ENCODE measurements at places on chromosomes 11 and 22.

- no peak for DNase-seq
Observed at GRCh38 chr11:111836721-111837120, 34.7 kb downstream of the ALG9 start.

DNA sequence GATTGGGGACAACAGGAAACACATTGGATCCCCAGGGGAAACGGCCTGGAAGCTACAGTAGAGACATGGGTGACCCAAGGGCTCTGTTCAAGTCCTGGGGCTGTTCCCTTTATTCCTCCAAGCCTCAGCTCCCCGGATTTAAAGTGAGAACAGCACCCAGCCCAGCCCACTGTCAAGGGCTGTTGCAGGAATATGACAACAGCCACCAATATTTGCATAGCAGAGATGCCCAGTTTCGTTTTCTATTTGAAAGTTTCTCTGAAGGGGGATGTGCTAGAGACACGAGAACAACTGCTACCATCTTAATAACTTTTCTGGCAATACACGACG, 81.1 kb upstream of the WNT7B start:
- DNase-seq = no peak

GRCh38 chr11:23727794-23728193, 769.1 kb upstream of the LUZP2 start:
- DNase-seq = no peak

DNA sequence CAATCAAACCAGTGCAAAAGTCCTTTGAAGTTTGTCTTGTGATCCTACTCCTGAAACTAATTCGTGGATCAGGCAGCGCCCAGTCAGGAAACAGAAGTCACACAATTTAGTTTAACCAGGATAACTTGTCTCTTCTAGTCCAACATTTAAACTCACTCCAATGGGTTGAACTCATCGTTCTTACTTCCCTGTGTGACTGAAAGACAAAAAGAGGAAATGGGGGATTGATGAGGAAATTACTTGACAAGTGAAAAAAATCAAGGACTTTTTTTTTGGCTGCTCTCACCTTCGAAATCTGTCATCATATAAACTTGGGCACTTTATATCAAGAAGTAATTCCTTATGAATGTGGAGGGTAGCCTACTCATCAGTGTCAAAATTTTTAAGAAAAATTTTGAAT, 78.4 kb downstream of the HSD17B12 start:
- DNase-seq = no peak

DNA sequence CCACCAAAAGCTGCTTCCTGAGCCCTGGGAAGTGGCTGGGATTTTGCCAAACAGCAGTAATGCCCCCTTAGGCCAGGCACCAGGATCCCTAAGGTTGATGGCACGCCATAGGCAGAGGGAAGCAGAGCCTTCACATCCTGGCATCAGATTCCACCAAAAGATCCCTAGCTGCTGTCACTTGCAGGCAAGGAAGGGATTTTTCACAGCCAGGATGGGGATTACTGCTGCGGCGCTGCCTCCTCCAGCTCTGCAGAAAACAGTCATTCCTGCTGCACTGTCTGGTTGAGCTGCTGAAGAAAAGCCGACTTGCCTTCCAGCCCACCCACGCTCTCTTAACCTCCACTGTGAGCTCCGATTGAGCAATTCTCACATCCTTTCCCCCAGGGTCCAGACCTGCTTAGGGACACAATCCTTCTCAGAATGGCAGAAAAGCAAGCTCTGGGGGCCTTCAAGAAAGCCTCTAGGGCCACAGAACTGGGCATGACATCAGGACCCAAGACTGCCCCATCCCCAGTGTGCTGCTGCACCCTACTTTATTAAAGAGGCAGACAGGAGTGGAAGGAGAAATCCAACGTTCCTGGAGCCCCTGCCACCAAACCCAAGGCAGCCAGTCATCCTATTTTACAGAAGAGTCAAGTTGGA, 19.9 kb downstream of the SYN3 start:
- no peak for DNase-seq

DNA sequence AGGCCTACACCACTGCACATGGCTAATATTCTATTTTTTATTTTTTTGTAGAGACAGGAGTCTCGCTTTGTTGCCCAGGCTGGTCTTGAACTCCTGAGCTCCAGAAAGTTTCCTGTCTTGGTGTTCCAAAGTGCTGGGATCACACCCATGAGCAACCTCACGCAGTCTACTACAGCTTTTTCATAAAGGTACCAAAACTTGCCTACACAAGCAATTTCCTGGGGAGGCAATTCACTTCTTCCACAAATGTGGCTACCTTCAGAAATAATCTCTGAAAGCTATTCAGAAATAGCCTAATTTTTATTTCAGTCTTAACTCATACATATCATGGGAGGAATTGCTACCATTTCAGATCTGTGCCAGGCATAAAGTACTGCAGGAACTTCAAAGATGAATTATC, 11.4 kb downstream of the SLC35F2 start:
- DNase-seq = no peak

DNA sequence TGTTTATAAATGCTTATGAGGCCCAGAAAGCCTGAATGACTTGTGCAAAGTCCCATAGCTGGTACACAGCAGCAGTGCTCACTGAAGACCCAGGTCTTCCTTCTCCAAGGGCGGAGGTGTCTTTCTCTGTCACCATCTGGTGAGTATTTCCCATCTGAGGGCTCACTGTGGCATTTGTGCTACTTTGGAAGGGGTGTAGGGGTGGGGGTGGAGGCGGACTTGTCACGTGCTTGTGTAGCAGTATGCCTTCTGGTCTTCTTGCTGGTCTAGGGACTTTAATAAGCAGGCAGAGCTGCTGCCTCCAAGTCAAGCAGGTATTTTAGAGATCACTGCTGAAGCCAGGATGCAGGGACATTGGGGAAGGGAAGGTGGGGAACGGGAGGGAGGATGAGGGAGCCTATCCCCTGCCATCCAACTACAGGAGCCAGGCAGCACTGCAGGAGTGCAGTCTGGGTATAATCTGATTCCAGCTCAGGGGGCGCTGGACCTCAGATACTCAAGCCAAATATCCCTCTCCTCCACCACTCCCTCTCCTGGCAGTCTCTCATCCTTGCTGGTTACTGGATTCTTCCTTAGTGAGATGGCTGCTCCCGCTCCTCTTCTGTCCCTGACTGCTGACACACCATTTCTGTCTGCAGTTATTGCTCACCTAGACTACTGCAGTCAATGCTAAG, 3.4 kb downstream of the ABCC8 start:
- DNase-seq = peak; percentile 66

DNA sequence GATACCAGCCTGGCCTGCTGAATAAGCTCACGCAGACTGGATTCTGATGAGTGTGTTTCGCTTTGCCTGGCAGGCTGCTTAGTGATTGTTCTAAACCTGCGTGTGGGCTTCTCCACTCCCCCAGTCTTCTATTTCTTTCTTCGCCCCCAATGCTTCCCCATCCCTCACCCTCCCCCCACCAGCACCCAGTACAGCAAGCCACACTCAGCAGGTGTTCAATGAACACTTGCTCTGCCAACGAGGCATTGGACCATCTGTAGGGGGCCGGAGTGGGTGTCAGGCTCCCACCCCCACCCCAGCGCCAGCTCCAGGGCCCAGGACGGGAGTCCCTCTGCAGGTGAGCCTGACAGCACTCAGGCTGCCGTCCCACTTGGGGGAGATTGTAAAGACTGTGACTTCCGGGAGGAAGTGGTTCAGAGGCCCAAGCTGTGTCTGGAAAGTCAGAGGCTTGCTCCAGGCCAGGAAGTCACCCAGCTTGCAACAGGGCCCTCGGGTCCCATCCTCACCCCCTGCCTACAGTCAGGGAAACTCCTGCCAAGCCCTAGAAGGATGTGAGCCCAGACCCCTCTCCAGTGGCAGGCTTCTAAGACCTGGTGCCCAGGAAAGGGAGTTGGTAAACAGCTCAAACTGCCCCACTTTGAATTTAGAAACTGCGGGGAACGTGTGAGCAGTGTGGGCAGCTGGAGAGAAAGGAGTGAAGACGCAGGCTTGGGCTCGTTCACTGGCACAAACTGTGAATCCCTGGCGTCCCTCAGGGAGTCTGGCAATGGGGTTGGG, 66.3 kb upstream of the PRDM11 start:
- no peak for DNase-seq

GRCh38 chr11:34427186-34427805, 11.4 kb upstream of the CAT start:
- no peak for DNase-seq

GRCh38 chr11:30260813-30261212, 30.0 kb downstream of the FSHB start:
- DNase-seq = no peak

DNA sequence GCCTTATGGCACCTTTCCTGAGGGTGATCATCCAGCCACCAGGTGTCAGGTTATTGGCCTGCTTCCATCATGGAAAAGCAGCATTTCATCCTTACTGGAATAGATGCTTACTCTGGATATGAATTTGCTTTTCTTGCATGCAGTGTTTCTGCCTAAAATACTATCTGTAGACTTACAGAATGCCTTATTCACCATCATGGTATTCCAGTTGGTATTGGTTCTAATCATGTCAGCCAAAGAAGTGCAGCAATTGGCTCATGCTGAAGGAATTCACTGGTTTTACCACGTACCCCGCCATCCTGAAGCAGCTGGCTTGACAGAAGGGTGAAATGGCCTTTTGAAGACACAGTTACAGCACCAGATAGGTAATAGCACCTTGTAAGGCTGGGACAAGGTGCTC, 194.2 kb downstream of the AASDHPPT start:
- DNase-seq = no peak

- DNase-seq = peak; percentile 22
Observed at GRCh38 chr22:20131597-20131858, at the start of gene ZDHHC8. Gene ZDHHC8 (plus strand): TSS chr22:20131804. CDS start chr22:20131948, 144 bp downstream.

- no peak for DNase-seq
Observed at GRCh38 chr11:64482588-64482987, 108.4 kb upstream of the SLC22A12 start.

GRCh38 chr22:42368379-42369249, 63.6 kb downstream of the NFAM1 start:
- DNase-seq = no peak

GRCh38 chr22:37126882-37127281, 17.4 kb upstream of the TMPRSS6 start:
- DNase-seq = no peak

GRCh38 chr11:121595717-121596161, 143.0 kb upstream of the SORL1-AS1 start:
- DNase-seq = no peak

DNA sequence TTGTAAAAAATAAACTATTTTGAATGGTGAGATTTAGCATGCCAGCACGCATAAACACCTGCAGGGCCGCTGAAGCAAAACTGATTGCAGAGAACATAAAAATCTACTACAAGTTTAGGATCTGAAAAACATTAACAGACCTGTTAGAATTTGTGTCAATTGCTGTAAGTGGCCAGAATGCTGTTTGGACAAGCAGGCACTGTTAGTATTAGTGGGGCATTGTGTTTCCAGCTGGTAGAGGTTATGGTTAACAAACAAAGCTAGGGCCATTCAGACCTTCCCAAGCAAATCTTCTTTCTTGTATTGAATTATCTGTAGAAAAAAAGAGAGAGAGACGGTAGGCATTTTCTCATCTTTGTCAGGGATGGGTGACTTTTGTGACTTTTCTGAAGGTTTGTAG, 57.6 kb upstream of the OLFML1 start:
- DNase-seq = no peak

DNA sequence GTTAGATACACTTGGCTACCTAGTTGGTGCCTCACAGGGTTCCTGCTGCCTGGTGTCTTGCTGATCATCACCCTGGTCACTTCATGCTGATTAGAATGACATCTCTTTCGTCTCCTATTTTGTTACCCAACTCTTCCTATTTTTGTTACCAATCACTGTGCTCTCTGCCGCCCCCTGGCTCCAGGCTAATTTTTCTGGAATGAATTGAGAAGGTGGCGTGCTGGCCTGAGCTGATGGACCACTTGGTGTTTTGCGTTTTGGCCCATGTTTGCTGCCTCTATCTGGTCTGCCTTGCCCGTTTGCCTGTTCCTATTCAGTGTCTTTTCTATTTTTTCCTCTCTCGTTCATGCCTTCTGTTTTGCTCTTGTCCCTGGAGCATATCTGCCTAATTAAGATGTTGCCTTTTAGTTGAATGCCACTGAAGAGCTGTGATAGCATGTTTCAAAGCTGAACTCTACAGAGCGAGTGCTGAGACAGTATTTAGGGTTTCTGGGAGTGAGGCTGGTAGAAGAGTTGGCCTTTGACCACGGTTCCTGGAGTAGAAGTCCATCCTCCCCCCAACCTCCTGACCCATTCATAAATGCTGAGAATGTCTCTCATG, 5.9 kb upstream of the ATF4 start:
- peak; percentile 72 for DNase-seq

DNA sequence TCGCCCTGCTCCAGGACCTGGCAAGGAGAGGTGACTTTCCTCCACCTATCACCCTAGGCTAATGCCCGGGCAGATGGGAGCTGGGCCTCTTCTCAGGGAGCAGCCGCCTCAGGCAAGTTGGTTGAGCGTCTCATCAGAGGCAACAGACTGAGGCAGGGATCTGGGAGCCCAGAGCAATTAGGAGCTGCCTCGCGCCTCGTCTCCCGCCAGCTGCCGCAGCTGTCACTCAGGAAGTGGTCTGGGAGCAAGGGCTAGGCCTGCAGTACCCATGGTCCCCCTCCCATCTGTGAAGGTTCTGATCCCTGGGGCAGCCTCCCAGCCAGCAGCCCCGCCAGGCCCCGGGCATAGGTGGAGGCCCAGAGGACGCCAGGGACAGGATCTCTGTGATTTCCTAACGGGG, 4.6 kb upstream of the CABP7 start:
- DNase-seq = no peak

DNA sequence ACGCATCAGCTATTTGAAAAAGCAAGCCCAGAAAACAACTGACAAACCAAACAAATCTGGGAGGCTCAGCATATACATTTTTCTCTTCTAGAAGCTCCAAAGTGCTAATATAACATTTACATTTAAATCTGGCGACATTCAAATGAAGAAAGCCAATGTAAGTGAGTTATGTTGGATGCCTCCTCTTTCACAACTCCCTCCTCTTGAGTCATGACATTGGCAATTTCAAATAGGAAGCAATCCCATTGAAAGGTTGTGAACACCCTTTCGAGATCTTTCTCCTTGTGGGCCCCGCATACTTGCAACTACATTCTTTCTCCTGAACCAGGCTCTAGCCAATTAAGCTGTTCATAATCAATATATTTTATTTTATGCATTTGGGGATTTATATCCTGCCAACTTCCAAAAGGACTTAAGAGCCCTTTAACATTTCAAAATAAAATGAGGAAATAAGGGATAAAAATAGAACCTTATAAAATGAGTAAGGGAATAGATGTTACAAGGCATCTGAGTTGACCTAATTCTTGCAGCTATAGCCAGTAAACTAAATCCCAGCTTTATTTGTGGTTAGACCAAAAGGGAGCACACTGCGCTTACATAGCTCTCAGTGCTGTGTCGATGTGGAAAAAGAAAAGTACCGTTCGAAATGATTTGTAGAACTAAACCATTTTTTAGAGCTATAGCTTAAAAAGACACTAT, 129.5 kb upstream of the SESN3 start:
- no peak for DNase-seq
